ENCODE measurements at places on chromosomes 11 and 22.

DNA sequence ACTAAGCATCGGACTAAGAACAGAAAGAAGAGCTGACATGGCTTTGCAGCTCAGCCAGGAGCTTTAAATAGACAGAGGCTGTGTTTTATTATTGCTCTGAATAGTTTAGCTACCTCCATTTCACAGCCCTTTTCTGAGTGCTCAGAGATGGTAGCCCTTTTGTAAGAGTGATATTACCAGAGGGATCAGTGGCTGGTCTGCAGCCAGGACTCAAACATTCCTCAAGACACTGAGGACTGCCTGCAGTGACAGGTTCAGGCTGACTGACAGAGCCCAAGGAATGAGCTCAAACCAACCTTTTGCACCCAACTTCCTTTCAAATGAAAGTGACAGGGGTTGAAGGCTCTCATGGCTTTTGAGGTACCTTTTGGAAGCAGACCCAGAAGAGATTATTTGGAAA lies 189.0 kb downstream of the DDX10 start:
- no peak for DNase-seq

GRCh38 chr11:122900587-122901202 lies 18.1 kb downstream of the JHY start:
- no peak for DNase-seq

DNA sequence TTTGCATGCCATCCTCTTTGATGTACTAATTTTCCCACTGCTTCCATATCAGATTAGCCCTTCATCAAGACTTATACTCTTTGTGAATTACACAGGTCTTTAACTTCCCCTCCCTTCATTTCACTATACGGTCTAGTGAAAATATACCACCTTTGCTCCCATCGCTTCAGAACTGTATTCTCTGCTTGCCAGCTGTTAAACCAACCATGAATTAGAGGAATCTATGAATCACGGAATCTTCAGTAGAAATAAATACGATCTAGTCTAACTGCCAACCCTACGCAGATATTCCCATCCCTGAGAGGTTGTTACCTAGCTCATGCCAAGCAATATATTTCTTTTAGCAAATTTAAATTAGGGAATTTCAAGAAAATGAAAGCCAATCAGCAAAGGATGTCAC lies 177.8 kb upstream of the MPPED2 start:
- DNase-seq = no peak

GRCh38 chr11:110031171-110031570 lies 62.0 kb upstream of the ZC3H12C start:
- DNase-seq = no peak

DNA sequence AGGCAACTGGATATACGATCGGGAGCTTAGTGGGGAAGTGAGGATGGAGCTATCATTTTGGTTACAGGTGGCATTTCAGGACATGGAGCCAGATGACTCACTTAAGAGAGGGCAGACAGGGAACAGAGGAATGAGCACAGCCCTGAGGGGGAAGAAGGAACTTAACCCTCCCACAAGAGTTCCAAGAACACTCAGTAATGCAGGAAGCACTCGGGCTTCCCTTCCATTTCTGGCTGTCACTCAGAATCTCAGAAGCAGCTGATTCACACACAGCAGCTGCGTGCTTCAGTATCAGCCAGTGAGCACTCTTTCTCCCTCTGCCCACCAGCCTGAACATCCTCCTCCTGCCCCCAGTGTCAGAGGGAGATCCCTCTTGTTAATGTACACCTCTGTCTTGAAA lies 34.8 kb downstream of the EFCAB6 start:
- DNase-seq = no peak

DNA sequence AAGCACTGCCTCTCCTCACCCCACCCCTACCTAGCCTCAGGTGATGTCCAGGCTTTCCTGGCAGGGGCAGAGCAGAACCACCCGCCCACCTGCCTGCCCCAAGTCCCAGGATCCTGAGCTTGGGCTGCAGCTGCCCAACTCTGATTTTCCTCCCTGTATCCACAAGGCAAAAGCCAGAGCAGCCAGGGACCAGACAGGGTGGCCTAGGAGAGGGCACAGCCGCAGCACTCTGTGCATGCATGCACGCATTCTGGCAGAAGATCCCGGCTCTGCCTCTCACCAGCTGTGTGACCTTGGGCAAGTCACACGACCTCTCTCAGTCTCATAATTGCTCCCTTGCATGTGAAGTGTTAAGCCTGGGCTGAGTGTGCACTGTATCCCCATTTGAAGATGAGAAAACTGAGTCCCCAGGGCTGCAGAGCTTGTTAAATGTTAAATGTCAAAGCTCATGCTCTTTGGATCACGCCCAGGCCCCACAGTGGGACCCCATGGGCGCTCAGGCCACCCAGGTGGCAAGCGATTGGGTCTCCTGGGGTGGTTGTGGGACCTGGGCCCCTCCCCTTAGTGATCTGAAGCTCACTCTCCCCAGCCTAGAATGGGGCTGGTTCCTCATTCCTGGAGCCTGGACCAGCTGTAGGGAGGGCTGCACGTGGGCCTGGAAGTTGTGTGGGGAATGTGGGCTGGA lies 2.8 kb upstream of the CARNS1 start:
- no peak for DNase-seq

GRCh38 chr11:473962-474785 lies 24.1 kb downstream of the PTDSS2 start:
- DNase-seq = no peak

GRCh38 chr11:61621917-61622585 lies 41.2 kb upstream of the SYT7 start:
- no peak for DNase-seq

DNA sequence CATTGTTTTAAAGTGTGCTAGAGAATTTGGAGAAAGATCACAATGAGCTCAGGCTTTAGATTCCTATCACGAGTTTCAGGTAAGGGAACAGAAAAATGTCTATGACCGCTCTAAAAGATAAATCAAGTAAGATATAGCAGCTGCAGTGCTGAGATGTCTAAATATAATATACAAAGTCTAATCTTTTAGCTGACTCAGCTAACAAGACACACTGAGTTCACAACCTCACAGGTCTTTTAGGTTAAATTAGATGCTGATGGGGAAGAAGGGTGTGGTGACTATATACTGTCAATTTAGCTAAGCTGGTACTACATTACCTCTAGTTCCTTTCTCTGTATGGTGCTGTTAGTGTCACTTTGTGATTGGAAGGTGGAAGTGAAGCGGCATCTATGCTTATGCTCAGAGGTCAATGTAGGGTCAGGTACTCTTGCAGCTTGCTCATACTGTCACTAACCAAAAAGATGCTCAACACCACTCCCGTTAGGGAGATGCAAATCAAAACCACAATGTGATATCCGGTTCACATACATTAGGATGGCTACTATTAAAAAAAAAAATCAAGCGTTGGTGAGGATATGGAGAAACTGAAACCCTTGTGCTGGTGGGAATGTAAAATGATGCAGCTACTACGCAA lies 283.5 kb downstream of the SWAP70 start:
- no peak for DNase-seq

DNA sequence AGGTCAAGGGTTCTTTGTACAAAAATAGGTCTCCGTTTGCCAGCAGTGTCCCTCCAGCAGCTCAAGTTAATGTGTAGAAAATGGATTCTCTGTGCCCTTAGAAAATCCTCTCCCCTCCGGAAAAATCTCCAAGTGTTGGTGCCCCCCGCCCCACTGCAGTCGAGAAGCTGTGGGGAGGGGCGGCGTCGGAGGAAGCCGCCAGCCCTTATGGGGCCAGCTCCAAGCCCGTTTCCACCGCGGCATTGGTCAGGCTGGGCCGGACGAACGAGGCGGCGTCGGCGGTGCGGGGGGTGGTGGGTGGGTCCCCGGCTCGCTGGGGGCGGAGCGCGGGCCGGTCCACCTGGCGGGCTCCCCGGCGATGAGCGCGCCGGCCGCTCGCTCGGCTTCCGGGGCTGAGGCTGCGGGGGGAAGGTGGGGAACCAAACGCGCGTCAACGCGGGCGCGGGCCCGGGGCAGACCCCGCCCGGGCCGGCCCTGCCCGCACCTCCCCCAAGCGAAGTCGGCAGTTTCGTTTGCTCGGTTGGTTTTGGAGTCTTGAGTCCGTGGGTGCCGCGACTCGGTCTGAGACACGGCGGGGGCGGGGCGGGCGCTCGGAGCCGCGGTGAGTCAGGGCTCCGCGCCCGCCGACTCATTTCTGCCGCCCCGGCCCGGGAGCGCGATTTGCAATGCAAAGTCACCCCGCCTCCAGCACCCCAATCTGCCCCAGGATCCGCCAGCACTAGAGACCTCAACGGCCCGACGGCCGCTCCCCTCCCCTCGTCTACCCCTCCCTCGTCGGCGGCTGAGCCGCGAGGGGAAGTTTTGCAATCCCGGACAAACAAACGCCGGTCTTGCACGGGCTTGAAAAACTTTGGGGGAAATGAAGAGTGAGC lies 1.4 kb downstream of the ASCL2 start:
- DNase-seq = peak; percentile 40

GRCh38 chr22:25061605-25062376 lies 109.3 kb downstream of the KIAA1671 start:
- no peak for DNase-seq

GRCh38 chr11:62559204-62559603 lies 12.6 kb upstream of the AHNAK start:
- DNase-seq = no peak

GRCh38 chr11:58900479-58901420 lies 38.5 kb upstream of the GLYATL1 start:
- DNase-seq = no peak

DNA sequence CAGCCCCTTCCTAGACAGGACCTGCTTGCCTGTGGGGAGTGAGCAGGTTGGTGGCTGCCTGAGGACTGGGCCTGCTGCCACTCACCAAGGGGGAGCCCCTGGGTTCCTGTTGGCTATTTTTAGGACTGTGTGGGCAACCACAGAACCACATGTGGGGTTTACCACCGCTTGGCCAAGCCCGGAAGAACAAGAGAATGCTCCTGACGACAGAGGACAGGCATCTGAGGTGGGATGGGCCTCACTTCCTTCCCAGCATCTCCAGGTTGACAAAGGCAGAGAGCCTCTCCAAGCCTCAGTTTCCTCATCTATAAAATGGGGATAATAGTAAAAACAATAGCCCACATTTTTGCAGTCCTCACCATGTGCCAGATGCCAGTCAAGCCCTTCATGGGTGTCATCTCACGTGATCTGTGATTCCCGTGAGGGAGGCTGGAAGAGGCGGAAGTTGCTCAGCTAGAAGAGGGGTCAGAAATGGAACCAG lies 43.6 kb downstream of the LRRC32 start:
- no peak for DNase-seq
